ENCODE measurements at places on chromosomes 5 and 9.

- DNase-seq, result no peak
These were observed 439.9 kb upstream of the TLE4 start for GRCh38 chr9:79131824-79132377.

DNA sequence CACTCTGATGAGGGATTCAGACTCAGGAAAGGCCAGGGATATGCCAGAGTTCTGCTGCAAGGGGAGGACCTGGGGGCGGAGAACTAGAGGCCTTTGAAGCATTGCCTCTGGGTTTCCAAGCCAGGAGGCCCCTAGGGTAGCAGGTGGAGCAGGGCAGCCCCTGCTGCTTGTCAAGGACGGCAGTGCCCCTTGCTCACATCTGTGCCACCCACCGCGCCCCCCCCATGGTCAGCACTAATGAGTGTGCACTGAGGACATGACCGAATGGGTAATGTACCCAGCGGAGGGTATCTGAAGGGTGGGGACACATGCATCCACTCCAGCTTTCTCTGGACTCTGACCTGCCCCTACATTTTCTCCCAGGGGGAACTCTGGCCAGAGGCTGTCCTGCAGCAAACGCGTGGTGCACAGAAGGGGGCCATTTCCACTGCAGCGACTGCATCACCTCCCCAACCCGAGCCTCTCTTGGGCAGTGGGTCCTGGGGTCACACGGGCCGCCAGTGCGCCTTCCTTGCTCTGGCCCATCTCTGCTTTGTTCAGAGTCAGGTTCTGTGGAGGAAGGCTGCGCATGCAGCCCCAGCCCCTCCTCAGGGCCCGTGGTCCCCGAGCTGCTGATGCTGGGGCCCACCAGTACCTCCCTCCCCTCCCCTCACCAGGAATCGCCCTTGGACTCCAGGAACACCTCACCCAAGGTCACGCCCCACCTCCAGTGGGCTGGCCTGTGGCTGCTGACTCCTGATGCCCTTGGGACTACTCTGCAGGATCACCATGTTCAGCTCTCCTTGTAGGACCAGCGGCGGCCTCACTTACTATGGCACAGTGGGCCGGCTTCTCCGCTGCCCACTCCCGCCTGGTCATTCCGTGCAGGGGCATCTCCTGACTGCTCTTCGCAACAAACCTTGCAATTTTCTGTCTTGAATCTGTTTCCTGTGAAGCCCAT is 31.2 kb downstream of the STC2 start:
- DNase-seq, result no peak

- DNase-seq, result no peak
These were observed 124.1 kb upstream of the OTULINL start for GRCh38 chr5:14457476-14457875.

GRCh38 chr5:38208782-38209378 is 49.5 kb upstream of the EGFLAM start:
- no peak for DNase-seq

- no peak for DNase-seq
These were observed 176.7 kb upstream of the PPP2R2B start for GRCh38 chr5:147055089-147055826.

DNA sequence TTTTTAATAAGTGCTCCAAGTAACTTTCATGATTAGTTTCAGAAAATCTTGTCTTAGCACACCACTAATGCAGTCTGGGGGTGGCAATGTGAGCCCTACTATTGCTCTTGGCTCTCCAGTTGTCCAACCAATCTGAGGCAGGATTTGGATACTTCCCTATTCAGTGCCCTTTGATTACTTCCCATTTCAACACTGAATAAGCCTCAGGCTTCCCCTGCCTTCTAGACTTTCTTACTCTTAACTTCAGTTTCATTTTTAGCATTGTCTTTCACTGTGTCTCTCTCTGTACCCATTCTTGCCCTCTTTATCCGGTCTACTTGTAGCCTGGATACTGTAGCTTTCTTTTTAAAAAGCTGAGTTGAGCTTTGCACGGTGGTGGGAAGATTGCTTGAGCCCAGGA is 186.1 kb downstream of the C9orf152 start:
- no peak for DNase-seq

GRCh38 chr9:114613087-114613486 is 2.0 kb downstream of the TMEM268 start:
- no peak for DNase-seq

DNA sequence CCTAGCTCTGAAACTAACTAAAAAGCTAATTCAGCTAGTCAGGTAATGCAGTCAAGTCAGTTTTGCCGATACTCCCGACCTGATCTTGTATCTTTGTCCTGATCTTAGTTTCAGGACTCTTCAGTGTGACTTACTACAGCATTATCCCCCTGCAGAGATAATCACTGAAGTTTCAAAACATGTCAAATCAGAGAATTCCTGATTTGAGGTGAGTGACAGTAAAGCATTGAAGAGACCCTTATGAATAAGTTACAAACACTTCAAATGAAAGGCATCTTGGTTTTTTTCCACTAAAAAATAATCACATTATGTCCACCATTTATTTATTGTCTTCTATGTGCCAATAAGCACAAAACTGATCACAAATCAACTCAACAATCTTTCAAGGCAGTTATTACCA is 47.6 kb downstream of the BAAT start:
- DNase-seq, result no peak

GRCh38 chr9:111633389-111633736 is 2.2 kb downstream of the DNAJC25 start:
- DNase-seq, result no peak

- DNase-seq, result no peak
These were observed 609.1 kb upstream of the GRAMD2B start for GRCh38 chr5:125814119-125814518.

DNA sequence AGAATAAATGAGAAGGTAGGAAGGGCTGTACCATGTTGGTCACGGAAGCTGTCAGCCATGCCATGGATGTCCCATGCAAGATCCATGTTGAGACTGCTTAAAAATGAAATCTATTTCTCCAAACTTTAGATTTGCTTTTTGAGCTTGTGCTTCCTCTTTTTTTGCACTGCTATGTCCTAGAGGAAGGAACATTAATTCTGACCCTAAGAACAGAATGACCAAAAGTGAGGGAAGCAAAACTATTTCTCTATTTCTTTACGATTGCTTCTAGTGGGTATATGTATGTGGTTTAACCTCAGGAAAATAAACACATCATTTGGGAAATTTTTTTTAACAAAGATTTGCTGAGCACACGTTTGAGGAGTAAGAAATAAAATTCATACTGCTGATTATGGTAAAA is 84.6 kb downstream of the USP20 start:
- DNase-seq, result no peak

DNA sequence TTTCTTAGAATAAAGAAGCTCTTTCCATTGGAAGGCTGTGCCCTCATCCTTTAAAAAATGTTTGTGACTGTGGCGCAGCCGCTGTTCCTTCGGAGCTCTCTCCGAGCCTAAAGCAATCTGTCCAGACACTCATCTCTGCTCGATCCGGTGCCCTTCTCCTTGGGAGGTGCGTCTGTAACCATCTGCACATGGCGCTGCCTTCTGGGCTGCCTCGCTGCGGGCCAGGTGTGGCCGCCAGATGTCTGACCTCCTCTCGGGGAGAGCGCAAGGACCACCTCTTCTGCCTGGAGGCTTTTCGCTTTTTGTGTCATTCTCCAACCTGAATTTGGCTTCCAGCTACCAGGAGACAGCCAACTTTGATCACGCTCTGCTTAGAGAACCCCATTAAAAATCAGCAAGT is 153.4 kb upstream of the PTCH1 start:
- no peak for DNase-seq

GRCh38 chr5:132182359-132183040 is 45.2 kb downstream of the P4HA2 start:
- no peak for DNase-seq

DNA sequence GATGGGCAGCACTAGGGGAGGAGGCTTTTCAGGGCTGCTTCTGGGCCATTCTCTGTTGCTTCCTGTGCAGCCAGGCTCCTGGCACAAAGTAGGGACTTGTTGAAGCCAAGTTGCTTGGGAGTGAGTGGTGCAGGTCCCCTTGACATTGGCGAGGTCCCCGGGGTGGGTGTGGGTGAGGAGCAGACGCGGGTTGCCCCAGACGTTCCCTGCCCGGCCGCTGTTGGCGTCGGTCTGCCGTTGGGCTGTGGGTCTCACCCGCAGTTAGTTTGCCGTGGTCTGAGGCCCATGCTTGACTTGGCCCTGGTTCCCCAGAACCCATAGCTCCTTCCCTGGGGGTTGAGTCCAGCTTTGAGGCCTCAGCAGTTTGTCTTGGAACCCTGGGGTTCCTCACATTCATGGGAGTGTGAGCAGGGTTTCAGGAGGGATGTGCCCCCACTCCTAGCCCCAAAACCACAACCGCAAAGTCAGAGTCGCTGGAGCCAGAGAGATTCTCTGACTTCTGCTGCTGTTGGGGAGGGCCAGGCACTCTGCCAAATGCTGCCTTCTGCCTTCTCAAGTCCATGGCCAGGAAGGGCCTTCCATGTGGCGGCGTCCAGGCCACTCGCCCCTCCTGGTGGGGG is 77.5 kb downstream of the RXRA start:
- DNase-seq, result no peak

DNA sequence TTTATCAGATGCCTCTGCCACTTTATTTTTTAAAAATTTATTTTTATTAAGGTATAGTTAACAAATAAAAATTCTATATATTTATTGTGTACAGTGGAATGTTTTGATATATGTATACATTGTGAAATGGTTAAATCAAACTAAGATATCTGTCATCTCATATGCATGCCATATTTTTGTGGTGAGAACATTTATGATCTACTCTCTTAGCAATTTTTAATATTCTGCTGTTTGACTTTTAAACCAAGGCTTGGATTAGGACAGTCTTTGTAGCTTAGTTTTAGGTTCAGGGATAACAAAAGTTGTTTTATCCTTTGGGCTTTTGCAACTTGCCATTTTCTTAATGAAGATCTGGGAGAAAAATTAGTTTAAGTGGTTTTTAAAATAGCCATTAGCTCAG is 46.0 kb upstream of the CDKN2B start:
- no peak for DNase-seq

DNA sequence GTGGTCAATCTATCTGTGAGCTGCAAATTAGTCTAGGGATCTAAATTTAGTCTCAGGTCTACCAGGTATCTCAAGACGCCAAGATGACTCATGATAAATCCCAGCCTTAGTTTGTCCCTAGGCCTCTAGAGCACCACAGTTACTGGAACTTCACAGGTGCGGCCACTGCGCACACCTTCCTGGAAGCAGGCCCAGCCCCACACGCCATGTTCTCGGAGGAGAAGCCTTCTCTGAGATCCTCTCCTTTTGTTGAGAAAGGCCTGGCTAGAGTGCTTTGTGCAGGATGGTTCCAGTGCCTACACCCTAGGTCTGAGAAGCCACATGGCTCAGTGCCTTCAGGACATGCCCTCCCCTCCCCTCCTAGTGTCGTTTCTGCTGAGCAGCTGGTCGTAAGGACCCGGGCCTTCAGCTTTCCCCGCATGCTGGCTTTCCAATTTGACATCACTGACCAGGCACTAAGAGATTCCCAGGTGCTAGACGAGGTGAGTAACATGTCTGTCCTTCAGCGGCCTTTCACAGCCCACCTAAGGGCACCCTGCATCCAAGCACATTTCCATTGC is 51.9 kb downstream of the IPPK start:
- no peak for DNase-seq

- no peak for DNase-seq
These were observed 575.8 kb downstream of the CSNK1G3 start for GRCh38 chr5:124087752-124088151.

- DNase-seq, result no peak
These were observed 105.8 kb downstream of the EFNA5 start for GRCh38 chr5:107564931-107565372.

- DNase-seq, result no peak
These were observed 142.9 kb downstream of the NR2F1-AS1 start for GRCh38 chr5:93438124-93438523.

- DNase-seq, result no peak
These were observed 5.0 kb downstream of the CHSY3 start for GRCh38 chr5:129909225-129909624.

DNA sequence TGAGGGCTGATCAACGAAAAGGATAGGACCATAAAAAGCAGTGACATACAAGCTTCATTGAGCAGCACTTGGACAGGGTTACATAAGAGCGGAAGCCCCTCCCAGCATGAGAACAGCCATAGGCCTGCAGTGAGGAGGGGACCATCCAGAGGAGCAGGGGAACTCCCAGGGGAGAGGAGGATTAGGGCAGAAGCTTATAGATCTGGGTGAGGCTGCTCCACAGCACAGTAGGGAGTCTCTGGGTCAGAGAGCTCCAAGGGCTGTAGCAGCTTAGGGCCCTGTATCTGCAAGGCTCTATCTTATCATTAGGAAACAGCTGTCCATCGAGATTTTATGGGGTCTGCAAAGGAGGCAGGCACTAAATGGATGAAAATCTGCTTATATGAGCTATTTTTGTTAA is 186.6 kb downstream of the DOCK8 start:
- no peak for DNase-seq

- DNase-seq, result no peak
These were observed 20.7 kb downstream of the IGIP start for GRCh38 chr5:140146523-140146842.

DNA sequence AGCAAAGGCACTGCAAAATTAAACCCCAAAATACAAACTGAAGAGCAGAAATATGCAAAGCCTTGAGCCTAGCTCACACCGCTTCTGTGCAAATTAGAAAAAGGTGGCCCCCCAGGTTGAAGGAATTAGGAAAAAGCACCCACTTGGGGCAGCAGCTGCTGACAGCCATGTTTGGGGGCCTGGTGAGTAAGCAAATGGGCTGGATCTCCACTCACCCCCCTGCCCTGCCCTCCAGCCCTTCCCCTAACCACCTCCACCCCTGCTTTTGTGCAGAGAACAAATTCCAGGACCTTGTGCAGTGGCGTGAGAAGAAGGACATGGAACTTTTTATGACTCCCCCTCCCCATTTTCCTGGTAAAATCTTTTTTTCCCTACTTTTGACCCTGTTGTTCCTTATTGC is 92.0 kb upstream of the DNAH5 start:
- DNase-seq, result no peak
